ENCODE measurements at places on chromosomes 6 and 20. TPM values are rescaled to one million over a fixed set of nuclear protein-coding genes. Genes with fewer than 3 reads are reported as not detected.

- DNase-seq, result no peak
Measured at GRCh38 chr6:28135393-28135792, 6.3 kb upstream of the ZKSCAN8 start.

DNA sequence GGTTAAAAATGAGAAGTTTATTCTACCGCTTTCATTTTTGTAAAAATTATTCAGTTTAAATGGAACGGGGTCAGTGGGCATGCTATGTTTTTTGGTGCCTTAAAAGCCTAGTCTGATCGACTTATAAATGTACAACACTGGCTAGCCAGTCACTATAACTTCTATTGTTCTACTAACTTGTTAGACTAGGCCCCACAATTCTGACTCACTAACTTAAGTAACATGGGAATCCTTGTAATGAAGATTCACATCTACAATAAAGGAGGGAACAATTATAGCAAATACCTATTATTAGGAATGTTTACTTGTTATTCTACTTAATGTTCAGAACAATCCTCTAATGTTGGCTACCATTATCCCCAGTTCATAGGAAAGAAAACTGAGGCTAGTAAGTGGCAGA lies 28.5 kb downstream of the REPS1 start:
- DNase-seq, result no peak

DNA sequence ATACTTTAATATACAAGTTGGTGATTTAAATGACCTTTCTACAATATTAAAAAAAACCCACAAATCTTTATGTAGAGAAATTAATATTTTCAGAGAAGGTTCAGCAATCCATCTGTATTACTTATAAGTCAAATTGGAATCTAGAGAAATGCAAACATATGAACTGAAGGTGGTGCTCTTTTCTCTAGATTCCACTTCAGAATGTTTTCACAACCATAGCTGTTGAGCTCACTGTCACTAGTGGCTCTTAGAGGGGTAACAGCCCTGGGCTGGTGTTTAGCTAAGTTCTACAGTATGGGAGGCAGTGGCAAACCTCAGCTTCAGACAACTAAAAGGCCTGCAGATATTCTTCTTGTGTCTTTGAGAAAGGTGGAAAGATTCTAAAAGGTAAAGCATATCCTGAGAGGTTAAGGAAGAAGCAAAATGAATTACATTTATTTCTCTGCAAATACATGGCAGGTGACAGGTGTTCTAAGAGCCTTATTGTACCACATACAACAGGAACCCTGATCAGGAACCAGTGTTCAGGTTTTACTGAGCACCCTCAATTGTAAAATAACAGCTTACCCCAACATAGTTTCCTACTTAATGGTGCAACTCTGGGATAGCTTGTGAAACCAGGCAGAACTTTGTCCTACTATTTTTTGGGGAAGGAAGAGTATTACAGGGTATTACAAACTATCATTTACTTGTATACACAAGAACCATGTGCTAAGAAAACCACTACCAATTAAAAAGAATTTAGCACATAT lies 56.6 kb upstream of the SAMHD1 start:
- no peak for DNase-seq

DNA sequence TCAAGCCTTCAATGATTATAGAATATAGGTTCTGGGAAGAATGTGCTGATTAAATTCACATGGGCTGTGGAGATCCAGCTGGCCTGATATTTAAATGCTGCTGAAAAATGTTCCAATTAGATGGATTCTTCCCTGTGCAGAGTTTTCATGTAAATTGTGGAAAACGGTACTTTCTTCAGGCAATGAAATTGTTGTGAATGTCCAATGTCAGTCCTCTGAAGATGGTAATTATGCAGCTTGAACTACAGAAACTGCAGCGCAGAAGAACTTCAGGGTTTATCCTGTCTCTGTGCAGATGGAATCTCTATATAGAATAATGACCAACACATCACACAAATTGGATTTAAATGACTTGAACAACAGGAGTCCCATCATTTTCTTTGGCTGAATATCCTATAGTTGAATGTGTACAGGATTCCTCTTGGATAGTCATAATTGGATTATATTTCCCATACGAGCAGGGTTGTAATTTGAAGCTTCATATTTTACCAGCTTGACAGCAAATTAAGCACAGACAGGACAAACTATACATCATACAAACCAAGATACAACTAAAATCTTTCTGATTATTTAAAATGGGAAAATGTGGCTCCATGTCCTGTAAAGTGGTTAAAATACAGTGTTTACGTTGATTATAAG lies 82.3 kb downstream of the CAP2 start:
- DNase-seq, result no peak

DNA sequence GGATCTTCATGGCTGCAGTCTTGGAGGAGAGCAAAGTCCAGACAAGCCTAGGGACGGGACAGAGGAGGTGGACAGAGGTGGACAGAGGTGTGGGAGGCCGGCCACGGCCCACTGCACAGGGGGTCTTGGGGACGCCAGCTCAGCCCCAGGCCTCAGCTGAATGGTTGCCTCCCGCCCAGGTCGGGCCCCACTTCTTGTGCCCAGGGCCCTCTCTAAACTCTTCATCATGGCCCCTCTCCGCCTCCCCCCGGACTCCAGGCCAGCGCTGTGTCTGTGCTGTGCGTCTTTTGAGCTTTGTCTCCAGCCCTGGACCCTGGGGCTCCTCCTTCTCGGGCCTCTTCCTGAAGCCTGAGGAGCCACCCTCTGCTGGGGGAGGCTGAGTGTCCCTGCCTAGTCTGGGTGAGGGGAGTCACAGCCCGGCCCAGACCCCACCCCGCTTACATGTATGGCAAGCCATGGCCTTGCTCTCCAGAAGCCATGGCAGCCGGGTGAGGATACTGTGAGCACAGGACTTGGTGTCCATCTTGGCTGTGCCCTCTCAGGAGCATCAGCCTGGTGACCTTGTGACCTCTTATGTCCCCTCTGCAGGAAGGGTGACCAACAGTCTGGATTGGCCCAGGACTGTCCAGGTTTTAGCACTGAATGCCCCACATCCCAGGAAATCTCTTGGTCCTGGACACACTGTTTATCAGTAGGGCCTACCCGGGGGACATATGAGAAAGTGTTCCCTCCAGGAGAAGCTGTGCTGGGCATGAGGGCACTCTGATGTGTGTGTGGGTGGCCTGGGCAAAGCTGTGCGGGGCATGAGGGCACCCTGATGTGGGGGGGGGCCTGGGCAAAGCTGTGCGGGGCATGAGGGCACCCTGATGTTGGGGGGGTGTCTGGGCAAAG lies 9.4 kb upstream of the NPBWR2 start:
- peak; percentile 15 for DNase-seq

- DNase-seq, result no peak
Measured at GRCh38 chr6:73610444-73611275, 43.1 kb downstream of the SLC17A5 start.

- DNase-seq, result peak; percentile 59
Measured at GRCh38 chr6:328136-328670, 35.9 kb downstream of the DUSP22 start.

DNA sequence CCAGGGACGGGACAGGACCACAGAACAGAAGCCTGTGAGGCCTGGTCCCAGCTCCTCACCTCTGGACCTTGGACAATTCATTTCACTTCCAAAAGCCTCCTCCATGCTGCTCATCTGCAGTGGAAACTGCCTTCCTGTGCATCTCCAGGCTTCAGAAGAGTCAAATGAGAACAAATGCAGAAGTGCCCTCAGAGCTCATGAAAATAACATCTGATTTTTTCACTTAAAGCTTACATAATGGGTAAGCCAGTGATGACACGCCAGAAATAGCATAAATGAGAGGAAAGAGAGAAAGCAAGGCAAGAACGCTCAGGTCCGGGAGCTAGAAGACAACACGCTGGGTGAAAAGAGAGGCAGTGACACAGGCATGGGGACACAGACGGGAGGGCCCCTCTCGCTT lies 7.9 kb downstream of the CNKSR3 start:
- DNase-seq, result no peak

GRCh38 chr6:162726947-162727321 lies 632 bp downstream of the PRKN start:
- DNase-seq, result no peak

DNA sequence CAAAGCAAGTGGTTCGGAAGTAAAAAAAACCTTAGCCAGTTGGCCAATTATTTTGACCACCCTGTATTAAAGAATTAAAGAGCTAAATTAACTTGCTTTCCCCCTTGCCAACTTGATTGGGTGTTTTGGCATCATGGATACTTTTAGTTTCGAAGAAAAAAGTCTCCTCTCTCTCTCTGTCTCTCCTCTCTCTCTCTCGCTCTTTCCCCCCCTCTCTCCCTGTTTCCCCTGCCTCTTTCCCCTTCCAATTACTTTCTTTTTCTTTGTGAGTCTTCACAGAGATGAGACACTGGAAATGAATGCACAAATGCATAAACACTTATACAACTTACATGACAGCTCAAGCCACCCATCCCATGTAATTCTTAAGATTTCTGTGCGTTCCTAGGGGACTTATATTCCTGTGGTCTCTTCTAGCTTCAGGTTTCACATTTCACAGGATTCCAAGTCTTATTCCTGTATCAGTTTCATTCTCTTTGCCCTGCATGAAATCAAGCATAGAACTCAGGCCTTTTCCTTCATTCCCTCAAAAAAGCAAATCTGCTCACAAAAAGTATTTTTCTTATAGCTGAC lies 32.9 kb upstream of the EYA4 start:
- DNase-seq, result no peak

DNA sequence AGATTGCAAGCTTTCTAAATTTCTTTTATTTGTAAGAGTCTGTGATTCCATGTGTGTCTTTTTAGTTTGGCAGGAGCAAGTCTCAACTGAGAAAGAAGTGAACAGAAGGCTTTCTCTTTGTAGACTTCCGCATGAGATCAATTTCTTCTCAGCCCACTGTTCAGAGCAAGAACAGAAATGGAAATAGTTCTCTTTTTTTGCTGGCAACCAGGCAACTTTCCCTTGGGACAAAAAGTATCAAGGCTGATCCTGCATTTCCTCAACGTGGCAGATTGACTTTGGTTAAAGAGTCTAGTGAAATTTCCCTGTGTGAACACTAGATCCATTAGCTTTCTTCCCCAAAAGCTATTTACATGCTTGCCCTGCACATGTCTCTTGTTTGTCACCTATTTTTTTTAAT lies 46.8 kb upstream of the JAG1 start:
- no peak for DNase-seq

- DNase-seq, result no peak
Measured at GRCh38 chr20:17875981-17876385, 92.6 kb downstream of the SNX5 start.

DNA sequence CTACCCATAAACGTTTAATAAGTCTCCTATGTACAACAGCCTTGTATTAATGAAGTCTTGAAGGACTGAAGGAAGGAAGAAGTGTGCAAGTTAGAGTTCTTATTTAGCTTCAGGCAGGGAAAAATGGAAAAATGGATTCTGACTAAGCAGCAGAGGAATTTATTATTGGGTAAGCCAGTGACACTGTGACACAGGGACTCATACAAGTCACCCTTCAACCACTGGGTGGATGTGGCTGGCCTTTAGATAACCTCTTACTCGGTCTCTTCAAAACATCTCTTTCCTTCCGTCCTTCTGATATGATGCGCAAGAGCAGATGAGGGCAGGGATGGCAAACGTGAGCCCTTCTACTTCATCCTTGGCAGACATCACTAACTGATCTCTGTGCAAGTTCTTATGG lies 145.6 kb downstream of the DHX35 start:
- no peak for DNase-seq

DNA sequence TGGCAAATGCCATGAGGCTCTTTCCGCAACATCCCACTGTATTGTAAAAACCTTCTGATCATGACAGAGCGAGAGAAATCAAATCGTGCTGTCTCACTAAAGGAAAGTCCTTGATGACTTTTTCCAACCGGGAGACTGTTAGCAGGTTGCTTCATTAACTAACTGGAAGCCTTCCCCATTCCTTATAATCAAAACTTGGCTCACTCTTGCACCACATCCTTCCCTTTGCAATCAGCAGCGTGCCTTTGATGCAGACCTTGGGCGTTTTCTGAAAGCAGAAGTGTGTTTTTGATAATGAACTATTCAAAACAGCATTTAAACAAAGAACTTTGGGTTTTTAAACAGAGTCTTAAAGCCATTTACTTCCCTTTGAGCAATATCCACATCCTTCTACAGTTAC lies 96.2 kb upstream of the CNR1 start:
- peak; percentile 27 for DNase-seq

- no peak for DNase-seq
Measured at GRCh38 chr6:157946053-157946617, 35.5 kb upstream of the SYNJ2 start.

DNA sequence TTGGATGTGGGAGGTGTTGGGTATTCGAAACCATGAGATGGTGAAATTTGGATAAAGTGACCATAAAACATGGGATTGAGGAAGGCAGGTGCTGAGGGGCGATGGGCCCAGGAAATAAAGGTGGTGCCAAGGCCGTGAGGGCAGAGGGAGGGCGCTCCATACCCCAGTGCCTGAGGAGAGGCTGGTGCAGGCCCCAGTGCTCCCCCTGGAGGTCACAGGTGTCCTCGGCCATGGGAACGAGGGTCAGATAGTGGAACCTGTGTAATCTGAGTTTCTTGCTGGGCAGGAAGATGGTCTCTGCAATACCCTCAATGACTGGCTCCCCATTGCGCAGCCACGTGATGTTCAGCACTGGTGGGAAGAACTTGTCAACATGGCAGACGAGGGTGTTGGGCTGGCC lies 16.2 kb downstream of the HLA-DPB1 start:
- DNase-seq, result peak; percentile 61

GRCh38 chr20:11537032-11537431 lies 380.7 kb upstream of the BTBD3 start:
- DNase-seq, result no peak

GRCh38 chr6:100665041-100665380 lies 200.3 kb upstream of the SIM1 start:
- DNase-seq, result no peak

DNA sequence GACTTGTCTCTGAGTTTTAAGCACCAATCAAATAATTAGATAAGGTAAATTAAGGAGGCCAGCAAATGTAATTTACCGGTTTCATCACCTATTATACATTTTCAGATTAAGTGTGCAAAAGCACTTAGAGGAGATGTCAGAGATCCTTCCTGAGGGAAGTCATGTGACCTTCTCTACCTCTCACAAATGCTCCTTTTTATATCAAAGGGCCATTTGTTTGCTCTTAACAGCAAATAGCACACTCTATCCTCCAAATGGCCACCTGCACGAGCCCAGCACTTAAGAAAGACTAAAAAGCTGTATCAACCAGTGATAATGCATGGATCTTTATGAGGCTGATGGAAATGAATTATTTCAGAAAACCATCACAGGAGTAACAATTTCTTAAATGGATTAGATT lies 149.4 kb downstream of the ELOVL4 start:
- no peak for DNase-seq

GRCh38 chr6:149414821-149415220 lies 14.8 kb downstream of the SUMO4 start:
- DNase-seq, result no peak

- DNase-seq, result no peak
Measured at GRCh38 chr6:90214966-90215365, 81.7 kb downstream of the BACH2 start.

SYCP2L gene
- total RNA-seq, result 0.73 TPM

C20orf202 gene
- total RNA-seq, result not detected

DLL1 gene
- total RNA-seq, result 19.0 TPM

BMP5 gene
- total RNA-seq, result 4.6 TPM

EPHA7 gene
- total RNA-seq, result 6.7 TPM

KHDC1 gene
- 2.1 TPM for total RNA-seq

SEL1L2 gene
- total RNA-seq, result not detected

NOTCH4 gene
- 22.4 TPM for total RNA-seq

SRSF12 gene
- total RNA-seq, result 0.65 TPM

ADGRG6 gene
- 13.4 TPM for total RNA-seq

LTB gene
- total RNA-seq, result 1.4 TPM
